ENCODE measurements at places on chromosomes 16 and 17.

DNA sequence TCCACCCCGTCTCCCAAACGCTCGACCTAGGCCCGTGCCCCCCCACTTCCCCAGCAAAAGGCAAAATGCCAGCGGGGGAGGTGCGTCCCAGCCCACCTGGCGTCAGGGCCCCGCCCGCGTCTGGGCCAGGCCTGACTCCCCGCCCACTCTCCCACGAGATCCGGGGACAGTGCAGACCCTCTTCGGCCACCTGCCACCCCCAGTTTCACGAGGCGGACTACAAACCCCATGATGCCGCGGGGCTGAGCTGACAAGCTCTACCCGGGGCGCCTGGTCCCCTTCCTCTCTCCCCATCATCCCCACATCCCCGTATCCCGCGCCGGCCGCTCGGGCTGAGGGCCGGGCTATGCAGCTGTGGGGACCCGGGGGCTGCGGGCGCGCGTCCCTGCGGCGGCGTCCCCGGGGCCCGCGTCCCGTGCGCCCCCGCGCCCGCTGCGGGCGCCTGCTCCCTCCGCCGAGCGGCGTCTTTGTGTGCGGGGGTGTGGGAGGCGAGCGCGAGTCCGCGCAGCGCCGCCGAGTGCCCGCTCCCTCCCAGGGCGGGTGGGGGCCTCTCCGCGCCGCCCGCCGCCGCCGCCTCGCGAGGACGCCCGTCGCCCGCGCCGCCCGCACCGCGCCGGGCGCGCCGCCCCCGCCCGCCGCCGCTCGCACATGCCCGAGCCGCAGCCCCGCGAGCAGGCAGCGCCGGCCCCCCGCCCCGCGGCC lies at the start of gene ANKRD13B:
Gene ANKRD13B, plus strand, starts transcription at position 283 of the 702 bp plus-strand sequence. CDS start 490 bp downstream, outside the sequence.
- peak; percentile 82 for DNase-seq

GRCh38 chr17:72710834-72711233 lies 381.7 kb downstream of the SLC39A11 start:
- no peak for DNase-seq

- DNase-seq, result no peak
These were observed 45.5 kb downstream of the ZZEF1 start for GRCh38 chr17:4097165-4097960.

DNA sequence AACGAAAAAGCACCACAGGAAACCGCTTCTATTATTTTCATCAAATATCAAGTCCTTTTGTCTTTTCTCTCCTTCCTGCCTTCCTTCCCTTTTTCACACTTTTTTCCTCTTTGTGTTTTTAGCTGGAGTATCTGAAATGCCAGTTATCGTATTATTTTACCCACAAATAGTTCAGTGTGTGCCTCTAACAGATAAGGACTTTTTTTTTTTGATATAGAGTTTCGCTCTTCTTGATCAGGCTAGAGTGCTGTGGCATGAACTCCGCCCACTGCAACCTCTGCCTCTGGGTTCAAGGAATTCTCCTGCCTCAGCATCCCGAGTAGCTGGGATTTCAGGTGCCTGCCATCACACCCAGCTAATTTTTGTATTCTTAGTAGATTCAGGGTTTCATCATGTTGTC lies 10.7 kb downstream of the DNAAF1 start:
- no peak for DNase-seq

DNA sequence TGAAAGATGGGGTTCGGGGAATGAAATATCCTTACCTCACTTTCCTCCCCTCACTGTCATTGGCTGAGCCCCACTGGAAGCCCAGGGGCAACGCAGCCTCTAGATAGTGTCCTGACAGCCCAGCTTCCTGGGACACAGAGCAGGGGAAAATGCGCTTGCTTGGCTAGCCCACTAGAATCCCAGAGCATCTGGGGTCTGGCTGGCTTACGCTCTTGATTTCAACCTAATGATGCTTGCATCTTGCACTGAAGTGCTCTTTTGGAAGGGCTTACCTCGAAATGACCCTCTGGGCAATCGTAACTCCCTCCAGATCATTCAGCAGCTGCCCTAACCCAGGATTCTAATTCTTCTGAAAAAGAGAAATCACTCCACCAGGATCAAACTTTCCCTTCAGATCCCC lies 147.6 kb downstream of the SOX9 start:
- no peak for DNase-seq

DNA sequence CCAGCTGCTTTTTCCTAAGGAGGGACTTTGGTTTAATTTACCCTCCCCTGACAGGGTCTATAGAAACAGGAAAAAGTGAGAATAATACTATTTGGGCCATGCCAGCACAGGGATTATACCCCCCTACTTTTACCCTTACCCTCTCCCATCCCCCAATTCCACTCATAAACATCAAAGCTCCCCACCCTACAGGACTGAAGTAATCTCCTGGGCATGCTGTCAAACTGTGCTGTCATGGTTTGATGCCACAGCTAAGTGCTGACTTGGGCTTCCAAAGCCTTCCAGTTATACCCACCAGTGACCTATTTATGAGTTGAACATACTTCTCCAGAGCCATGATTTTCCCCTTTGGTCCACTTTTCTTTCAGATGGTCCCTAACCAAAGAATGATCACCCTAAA lies 12.8 kb downstream of the PHF12 start:
- DNase-seq, result no peak

GRCh38 chr17:72254808-72255449 lies 134.1 kb downstream of the SOX9 start:
- peak; percentile 23 for DNase-seq
